ENCODE measurements at places on chromosomes 7 and 10.

DNA sequence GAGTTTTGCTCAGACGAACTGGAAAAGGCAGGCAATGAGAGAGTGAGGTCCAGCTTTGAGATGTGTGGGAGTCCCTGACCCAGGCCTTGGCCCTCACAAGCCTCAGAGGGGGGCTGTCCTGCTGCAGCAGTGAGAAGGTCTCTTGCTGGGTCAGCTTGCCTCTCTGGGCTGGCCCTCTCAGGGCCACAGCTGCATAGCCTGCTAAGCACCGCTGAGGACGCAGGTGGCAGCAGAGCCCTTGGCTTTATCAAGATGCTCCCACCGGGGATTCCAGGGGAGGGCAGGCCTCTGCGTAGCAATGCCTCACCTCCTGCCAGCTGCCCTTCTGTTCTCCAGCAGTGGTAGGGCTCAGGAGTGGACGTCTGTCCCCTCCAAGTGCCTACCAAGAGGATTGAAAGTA lies 128.7 kb downstream of the COBL start:
- no peak for DNase-seq

DNA sequence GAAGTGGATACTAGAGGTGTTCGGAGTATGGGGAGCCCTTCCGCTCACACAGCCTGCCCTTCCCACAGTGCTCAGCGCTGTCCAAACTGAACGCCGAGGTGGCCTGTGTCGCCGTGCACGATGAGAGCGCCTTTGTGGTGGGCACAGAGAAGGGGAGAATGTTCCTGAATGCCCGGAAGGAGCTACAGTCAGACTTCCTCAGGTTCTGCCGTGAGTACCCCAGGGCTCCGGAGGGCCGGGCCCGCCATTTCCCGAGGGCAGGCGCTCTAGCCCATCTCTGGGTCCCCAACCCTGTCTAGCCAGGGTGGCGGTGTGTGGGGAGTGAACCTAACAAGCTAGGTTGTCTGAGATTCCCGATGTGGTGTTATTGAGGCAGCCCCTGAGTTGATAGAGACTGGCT lies 59.1 kb downstream of the GTF2IRD1 start:
- no peak for DNase-seq

DNA sequence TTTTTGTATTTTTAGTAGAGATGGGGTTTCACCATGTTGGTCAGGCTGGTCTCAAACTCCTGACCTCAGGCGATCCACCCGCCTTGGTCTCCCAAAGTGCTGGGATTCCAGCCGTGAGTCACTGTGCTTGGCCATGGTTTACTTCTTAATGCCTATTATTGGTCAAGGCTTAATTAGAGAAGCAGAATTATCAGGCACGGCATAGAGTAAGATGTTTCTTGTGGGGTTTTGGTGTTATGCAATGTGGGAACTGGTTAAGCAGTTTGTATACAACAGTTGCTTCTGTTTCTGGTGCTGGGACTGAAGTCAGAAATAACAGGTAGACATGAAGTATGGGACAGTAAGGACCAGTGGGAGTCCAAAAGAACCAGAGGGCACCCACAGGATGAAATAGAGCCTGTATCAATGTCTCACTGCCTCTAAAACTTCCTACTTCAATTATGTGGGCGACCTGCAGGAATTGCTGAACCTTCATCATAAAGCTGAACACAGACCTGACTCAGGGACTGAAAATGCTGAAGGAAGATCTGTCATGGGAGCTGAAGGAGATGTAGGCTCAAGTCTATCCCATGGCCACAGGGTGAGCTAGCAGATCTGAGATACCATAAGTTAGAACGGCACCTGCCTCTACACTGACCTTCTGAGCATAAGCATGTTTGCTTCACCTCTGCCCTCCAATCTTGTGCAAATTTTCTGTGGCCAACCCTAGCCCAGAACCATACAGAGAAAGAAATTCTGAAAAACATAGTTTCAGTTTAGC lies 38.3 kb upstream of the VCL start:
- no peak for DNase-seq

GRCh38 chr7:92731335-92732063 lies 104.9 kb downstream of the CDK6 start:
- no peak for DNase-seq

DNA sequence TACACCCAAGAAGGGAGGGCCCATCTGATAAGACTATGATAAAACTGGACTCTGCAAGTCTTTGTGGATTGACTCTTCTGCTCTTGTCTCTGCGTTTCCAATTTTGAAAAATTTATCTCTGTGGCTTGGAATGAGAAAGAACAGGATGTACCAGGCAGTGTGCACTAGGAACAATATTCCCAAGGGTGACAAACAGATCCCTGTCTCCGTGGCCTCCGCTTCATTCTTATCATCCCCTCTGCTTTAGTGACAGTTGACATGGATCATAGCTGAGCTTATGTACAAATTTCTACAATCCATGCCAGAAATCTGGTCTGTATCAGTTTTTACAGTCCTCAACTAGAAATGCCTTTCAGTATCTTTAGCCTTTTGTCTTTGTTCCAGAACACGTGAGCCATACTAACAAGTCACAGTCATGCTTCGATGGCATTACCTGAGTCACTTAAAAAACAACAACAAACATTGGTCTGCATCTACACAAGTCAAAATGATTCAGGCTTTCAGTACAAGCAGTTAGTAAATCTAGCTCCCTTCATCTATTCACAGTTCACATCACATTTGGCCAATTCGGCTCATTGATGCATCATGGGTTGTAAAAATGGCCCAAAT lies 393.6 kb upstream of the CELF2 start:
- no peak for DNase-seq

DNA sequence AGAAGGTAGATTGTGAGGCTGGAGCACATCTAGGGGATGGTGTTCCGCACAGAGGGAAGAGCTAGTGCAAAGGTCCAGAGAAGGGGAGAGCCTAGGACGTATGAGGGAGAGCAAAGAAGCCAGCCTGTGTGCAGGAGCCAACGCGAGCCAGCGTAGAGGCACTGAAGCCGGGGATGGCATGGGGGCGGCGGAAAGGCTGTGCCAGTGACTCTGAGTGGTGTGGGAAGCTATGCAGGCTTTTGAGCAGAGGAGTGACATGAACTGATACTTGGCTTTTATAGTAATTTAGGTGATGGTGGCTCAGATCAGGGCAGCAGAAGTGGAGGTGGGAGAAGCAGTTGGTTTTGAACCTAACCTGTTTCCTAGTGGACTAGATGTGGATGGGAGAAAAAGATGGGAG lies 65.8 kb downstream of the ATXN7L1 start:
- no peak for DNase-seq

DNA sequence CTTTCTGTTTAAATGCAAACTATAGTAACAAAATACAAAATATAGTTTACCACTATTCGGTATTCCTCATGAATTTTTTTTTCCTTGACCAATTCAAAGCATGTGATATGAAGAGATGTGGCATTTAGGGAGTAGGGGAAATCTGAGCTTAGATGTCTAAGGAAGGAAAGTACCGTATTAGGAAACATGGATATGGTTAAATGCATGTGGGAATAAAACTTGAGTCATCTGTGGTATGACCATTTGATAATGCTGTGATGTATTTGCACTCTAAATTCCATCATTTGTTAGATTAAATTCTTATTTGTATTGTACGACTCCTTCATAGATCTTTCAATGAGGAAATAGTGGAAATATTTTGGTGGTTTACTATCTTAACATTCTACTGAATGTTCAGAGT lies 19.7 kb downstream of the AHR start:
- DNase-seq: no peak

- no peak for DNase-seq
Observed at GRCh38 chr7:66871076-66871475, 49.9 kb upstream of the TMEM248 start.

GRCh38 chr10:110003524-110003885 lies 4.3 kb upstream of the ADD3 start:
- no peak for DNase-seq

DNA sequence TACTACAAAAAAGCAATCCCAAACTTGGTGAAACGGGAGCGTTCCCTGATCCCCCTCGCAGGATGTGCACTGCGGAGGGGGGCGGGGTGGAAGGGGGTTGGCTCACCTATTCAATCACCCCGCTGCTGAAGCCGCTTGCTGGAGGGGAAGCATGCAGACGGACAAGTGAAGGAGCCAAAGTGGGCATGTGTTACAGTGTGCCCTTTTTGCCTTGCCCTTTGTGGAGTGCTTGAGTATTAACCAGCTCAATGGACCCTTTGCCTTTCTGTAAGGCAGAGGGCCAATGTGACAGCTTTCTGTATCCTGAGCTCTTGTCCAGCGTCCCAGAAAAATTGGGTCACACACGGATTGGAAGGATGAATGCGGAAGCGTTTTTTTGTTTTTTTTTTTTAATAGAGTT lies 348.9 kb upstream of the NPSR1 start:
- DNase-seq: no peak

DNA sequence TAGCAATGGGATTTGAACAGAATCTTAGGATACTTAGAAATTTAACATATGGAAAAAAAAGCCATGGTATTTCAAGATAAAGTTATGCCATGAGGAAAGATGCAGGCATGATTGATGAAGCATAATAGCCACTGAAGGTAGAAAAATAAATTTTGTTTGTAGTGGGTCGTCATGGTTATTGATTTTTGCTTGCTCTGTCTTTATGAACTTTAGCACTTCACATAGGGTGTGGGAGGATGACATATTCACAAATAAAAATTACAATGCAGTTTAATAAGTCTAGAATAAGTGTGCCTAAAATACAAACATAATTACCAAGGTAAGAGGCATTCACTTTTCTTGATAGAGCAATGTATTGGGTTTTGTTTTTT lies 129.1 kb upstream of the SEMA3E start:
- DNase-seq: no peak

GRCh38 chr7:517774-518629 lies 1.6 kb downstream of the PDGFA start:
- no peak for DNase-seq

- no peak for DNase-seq
Observed at GRCh38 chr10:63208986-63209385, 75.9 kb downstream of the NRBF2 start.

DNA sequence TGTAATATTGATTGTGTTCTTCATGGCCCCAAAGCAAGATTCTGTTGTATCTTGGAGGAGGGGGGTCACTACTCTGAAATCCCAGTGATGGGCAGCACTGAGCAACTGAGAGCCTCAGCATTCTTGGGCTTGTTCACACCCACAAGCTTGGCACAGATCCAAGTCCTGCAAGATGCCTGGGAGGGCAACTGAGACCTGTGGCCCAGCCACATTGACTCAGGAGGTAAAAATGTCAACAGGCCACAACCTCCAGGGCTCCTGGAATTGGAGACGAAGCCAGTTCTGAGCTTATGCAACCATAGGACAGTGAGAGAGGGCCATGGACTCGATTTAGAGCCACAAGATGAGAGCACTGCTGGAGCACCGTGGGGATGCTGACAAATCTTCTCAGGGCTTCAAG lies 3.1 kb upstream of the DOCK1 start:
- no peak for DNase-seq

DNA sequence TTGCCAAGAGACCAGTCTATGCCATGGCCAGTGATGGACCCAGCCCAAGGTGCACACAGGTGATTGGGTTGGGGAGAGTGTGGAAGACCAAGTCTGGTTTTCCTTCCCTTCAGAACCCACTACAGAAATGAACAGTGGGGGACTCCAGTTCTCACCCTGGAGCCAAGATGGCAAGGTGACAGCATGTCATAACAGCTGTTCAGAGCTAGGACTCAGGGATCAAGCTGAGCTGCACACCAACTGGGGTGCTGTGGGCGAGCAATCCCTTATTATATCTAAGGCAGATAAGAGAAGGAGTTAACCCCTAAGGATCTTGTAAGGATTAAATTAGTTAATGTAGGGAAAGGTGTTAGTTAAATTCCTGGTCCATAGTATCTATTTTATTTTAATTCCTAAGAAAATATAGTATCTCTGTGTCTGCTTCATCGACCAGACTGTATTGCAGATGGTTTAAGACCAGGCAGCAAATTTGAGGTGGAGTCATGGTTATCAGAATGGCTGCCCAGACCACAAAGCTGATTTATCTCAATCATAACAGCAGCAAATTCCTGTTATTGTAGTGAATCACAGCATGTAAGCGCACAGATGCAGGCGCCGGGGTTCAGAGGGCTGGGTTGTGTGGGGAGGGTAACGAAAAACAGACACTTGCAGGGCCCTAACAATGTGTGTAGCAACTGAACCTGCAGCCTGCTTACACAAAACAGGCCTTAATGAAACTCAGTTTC lies 208.7 kb upstream of the ZNF32 start:
- no peak for DNase-seq

GRCh38 chr7:141649865-141650634 lies 51.9 kb downstream of the DENND11 start:
- DNase-seq: no peak

DNA sequence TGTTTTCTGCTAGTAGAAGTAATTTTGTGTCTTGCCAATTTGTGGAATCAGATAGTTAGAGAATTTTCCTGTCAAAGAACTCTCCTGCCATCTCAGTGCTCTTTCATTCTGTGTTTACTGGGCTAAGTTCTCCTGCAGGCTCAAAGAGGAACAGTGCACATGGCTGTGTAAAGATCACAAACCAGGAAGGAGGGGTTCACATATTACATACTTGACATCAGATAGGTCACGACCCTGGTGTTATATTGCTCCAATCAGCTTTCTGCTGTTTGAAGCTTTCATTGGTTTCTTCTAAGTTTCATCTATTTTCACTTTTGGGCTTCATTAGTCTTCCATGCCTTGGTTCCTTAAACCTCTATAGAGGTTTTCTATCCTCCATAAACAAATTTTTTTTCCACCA lies 13.5 kb upstream of the ELMO1 start:
- DNase-seq: no peak

GRCh38 chr10:43202657-43203447 lies 64.0 kb downstream of the RASGEF1A start:
- peak; percentile 36 for DNase-seq

DNA sequence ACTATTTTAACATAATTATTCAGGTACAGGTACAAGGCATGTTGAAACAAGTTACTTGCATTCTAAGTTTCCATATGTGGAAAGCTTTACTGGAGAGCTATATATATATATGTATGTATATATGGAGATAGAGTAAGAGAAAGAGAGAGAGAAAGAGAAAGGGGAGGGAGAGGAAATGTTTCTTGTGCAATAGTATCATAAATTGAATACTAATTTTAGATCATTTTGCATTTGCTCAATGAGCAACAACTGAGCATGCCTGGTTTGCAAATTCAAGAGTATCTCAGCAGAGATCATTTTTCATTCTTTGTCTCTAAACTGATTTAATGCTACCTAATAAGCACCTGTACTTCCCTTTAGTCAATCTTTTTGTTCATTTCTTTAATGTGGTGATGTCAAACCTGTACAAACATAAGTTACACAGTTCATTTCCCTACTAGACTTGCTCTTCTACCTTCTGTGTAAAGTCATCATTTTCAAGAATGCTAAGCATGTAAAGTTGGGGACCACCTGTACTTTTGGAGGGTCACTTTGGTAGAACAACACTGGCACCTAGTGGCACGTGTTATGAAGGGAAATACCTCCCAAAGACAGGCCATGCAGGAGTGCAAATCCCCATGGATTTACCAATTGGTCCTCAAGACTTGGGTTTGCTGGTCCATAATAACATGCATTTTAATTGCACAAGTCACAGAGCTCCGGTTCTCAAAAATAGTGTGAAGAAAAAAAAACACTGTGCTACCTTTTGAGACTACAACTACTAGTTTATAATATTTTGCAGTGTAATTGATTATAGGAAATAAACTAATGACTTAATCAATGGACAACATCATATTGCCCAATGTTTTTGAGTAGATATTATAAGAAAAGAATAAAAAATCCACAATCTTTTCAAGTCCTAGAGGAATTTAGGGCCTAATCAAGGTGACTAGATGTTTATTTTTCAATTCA lies 431.2 kb upstream of the IGFBP3 start:
- DNase-seq: no peak
